A172 (cell line): ENCODE measurements at places on chromosomes 3 and 15. TPM values are rescaled to one million over a fixed set of nuclear protein-coding genes. Genes with fewer than 3 reads are reported as not detected.

The DIPK2A gene
- total RNA-seq, result 18.3 and 22.2 TPM in 2 replicates

The GHSR gene
- total RNA-seq, result not detected in 2 replicates

The RABL3 gene
- 24.4 and 33.5 TPM in 2 replicates for total RNA-seq

The CCR8 gene
- total RNA-seq, result not detected in 2 replicates

The TRH gene
- not detected in 2 replicates for total RNA-seq

The GPR149 gene
- total RNA-seq, result not detected in 2 replicates

The C3orf20 gene
- total RNA-seq, result not detected in 2 replicates

The PPM1M gene
- total RNA-seq, result 15.6 and 19.5 TPM in 2 replicates

The MME gene
- total RNA-seq, result 77.8 and 134 TPM in 2 replicates

The DGKG gene
- 10.1 and 12.0 TPM in 2 replicates for total RNA-seq

- DNase-seq, result no peak
These were observed 693 bp downstream of the CD200 start for GRCh38 chr3:112333381-112334317.

DNA sequence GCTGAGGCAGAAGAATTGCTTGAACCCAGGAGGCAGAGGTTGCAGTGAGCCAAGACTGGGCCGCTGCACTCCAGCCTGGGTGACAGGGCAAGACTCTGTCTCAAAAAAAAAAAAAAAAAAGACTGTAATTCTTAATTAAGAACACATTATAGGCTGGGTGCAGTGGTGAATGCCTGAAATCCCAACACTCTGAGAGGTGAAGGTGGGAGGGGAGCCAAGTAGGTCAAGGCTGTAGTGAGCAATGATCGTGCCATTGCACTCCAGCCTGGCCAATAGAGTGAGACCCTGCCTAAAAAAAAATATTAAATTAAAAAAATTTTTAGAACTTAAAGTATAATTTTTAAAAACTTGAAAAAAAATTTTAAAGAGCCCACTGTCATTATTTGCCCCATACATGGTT is 13.4 kb upstream of the ARPIN start:
- DNase-seq, result no peak

GRCh38 chr15:69760890-69761568 is 308.4 kb downstream of the RPLP1 start:
- peak; percentile 96 for DNase-seq

DNA sequence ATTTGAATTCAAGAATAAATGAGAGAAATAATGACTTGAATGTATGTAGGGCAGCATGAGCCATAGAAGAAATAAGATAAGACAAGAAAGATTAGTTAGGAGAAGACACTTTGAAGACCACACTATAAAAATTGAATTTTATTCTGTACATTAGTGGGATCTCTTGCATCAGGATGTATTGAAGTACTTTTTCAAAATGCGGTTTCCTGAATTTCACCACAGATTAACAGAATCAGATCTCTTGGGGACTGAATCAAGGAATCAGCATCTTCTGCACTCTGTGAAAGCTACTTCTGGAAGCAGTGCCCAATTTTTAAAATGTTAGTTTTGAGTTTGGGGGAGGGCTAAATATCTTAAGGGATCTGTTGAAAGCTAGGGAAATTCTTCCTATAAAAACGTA is 763.9 kb upstream of the GOLIM4 start:
- DNase-seq, result no peak

DNA sequence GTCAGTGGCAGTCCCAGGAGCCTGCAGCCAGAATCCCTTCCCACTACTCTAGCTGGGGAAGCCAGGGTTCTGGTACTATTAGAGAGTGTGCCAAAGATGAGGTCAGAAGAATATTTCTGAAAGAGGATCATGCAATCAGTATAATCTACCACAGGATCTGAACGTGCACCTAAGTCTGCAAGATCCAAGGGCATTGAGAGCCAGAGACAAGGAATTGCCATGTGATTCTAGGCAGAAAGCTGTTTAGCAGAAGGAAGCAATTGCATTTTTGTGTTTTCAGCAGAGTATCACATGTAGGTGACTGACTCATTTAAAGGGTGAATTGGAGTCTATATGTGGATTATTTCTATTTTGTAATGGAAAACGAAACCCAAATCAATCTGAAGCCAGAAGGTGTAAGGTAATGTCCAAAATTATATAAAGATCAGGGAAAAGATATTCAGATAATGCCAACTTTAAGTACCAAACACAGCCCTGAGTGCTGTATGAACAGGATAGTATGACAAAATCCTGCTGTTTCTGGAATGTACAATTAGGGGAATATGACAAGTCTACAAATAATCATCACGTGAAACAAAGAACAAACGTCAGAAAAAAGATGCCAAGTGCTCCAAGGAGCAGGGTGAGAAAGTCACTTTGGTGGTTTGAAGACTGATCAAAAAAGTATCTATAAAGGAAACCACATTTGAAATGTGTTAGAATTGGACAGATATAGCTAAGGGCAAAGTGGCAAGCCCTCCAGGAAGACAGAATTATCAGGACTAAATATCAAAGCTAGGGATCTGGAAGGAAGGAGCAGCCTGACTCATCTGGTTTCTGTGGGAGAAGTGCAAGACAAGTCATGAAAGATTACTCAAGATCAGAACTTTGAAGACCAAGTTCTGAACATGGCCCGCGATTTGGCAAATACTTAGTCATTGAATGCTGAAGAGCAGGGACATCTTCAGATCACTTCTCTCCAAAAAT is 1036.6 kb downstream of the NTRK3 start:
- peak; percentile 32 for DNase-seq

- no peak for DNase-seq
These were observed 24.4 kb downstream of the SLC2A2 start for GRCh38 chr3:171001957-171002694.

DNA sequence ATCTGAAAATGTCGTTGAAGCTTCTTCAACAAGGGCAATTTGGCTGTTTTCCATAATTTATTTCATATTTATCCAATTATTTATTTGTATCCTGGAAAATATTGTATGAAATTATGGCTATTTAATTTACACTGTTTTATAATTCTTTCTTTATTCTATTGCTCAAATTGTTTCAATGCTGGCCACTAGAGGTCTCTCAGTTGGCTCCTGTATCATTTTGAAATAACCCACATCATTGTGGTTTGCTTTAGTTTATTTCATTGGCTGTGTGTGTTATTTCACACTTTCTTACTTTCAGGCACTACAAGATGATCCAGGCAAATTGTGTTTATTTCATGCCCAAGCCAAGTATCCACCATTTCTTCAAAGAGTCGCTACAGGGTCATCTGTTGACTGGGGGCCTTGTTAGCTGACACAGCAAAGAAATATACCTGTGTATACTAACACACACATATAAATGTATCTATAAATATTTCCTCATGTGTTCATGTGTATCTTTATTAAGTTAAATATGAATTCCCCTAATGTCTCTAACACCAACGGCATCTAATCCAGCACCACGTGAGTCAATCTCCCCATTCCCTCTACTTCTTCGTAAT is 86.2 kb downstream of the NPAP1 start:
- no peak for DNase-seq

DNA sequence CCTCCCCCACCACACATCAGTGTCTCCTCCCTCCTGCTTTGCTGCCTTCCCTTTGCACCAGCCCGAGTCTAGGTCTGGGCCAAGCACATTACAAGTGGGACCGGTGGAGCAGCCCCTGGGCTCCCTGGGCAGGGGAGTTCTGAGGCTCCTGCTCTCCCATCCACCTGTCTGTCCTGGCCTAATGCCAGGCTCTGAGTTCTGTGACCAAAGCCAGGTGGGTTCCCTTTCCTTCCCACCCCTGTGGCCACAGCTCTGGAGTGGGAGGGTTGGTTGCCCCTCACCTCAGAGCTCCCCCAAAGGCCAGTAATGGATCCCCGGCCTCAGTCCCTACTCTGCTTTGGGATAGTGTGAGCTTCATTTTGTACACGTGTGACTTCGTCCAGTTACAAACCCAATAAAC is 2.3 kb upstream of the ABCF3 start:
- DNase-seq, result no peak

DNA sequence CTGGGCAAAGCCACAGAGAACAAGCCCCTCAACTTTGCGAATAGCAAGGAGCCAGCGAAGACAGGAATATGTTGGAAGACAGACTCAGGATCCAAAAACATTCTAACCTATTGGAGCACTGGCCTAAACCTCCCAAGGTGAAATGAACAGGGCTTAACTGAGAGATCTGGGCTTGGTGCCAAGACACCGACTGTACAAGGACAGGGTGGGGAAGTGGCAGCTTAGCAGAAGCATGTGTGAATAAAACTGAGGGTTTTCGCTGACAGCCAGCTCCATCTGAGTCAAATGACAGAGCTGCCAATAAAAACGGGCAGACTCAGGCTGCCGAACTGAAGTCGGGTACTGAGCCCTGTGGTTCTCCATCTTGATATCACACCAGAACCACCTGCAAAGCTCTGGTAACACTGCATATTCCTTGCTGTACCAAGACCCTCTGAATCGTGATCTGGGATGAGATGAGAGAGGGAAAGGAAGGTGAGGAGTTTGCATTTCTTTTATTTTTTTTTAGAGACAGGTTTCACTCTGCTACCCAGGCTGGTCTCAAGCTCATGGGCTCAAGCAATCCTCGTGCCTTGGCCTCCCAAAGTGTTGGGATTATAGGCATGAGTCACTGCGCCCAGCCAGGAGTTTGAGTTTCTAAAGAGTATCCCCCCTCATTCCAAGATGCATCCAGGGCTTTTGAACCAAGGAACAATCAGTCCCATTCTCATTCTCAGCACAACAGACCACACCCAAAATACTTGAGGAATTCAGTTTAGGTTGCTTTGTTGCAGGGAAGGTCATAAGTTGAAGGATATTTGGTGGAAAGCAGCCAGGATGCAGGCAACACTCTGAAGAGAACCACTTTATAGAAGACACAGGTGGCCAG is 6.0 kb upstream of the PLCB2 start:
- peak; percentile 66 for DNase-seq

DNA sequence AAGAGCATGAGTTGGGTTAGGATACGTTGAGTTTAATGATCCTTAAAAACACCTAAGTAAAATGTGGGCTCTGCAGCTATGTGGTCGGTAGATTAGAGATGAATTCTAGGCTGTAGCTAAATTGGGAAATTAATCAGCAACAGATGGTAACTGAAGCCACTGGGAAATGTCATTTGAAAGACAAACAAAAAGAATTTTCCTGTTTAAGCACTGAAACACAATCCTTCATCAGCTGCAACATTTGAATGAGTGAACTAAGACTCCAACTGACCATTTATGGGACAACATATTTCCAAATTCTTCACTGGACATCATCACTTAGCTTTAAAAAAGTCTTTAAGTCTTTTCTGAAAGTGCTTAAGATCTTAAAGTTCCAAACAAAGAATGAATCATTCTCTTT is 226.9 kb downstream of the ZNF385D start:
- DNase-seq, result no peak

- peak; percentile 60 for DNase-seq
These were observed 10.8 kb downstream of the EIF2AK4 start for GRCh38 chr15:39944726-39945125.

- DNase-seq, result no peak
These were observed 887.8 kb downstream of the MCTP2 start for GRCh38 chr15:95119041-95119610.

- no peak for DNase-seq
These were observed 404.7 kb upstream of the PPP2R3A start for GRCh38 chr3:135560847-135561246.

DNA sequence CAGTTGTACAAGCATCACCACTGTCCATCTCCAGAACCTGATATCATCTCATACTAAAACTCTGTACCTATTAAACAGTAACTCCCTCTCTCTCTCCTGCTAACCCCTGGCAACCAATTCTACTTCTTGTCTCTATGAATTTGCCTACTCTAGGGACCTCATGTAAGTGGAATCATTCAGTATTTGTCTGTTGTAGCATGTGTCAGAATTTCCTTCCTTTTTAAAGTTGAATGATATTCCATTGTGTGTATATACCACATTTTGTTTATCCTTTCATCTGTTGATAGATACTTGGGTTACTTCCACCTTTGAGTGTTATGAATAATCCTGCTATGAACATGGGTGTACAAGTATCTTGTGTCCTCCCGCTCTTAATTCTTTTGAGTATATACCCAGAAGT is 16.6 kb downstream of the ZNF592 start:
- no peak for DNase-seq

DNA sequence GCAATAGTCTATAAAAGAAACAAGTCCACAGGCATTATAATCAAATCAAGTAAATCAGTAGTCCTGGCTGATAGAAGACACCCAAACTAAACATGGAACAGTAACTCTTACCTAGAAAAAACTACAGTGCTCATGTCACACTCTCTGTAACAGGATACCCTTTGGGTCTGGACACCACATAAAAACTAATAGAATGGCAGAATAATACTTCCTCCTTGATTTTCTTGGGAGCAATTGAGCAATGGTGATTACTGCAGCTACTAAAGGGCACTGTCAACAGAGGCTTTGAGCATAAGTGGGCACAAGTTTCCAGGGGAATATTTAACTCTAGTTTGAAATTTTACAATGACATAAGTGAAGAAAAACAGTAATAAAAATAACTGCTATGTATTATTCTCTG is 59.5 kb downstream of the GLB1 start:
- no peak for DNase-seq

GRCh38 chr3:149917124-149917667 is 53.5 kb downstream of the PFN2 start:
- no peak for DNase-seq
